Mesothelial cell of epicardium (in vitro differentiated cells): ENCODE measurements at places on chromosomes 3 and 15.

DNA sequence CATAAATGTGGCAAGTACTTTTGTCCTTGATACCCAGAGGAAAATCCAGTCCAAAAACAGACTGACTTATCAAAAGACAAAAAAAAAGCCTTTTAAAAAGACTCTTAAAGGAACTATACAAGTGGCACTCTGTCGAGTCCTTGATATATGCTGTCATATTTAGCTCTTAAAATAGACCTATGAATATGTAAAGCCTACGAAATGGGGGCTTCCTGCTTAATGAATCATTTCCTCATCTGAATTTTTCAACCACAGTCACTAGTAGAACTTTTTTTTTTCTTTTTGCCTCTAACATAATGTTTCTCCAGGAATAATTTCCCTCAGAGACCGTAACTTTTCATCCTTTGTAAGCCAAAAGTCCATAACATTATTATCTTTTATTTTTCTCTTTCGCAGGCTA lies 95.8 kb downstream of the P3H2 start:
- no peak for DNase-seq

DNA sequence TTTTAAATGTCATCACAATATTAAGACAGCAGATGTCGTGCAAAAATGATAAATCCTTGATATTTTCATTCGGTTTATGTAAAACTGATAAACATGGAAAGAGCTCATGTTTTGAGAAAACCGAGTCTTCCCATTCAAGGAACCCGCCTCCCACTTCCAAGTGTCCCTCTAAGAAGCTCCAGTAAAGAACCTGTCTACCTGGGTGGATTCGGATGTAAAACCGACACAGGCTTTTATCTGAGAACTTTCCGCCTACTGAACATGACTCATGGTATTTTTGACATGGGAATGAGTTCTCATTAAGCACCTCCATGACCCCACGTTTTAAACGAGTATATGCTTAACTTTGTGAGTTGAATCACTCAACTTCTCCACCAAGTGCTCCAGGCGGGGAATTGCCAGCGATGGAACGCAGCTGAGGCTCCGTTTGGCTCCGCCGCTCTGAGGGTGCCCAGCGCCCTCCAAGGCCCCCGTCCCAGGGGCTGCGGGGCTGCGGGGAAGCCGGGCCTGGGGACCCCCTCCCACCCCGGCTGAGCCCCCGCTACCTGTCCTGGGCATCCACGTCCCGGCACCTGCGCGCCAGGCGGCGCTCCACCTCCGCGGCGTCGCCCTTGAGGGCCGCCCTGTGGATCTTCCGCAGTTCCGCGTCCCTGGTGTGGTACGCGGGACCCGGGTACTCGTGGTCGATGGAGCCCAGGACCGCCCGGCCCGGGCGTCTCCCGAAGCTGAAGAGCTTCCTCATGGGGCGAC lies 119.9 kb downstream of the LMLN start:
- no peak for DNase-seq

DNA sequence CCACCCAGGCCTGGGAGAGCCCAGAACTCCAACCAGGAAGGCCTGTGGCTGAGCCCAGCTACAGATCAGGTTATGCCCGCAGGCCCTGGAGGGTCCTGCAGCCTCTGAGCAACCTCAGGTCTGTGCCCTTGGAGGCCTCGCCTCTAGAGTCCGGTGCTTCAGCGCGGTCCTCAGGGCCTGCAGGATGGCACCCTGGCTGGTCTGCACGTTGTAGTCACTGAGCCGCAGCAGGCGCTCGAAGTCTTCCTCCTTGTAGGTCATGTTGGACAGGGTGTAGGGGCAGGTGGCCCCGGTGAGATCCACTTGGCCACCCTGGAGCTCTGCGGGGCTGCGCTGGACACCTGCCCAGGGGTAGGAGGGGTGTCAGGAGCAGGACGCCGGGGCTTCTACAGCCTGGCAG lies 25.8 kb downstream of the PLA2G4D start:
- no peak for DNase-seq

DNA sequence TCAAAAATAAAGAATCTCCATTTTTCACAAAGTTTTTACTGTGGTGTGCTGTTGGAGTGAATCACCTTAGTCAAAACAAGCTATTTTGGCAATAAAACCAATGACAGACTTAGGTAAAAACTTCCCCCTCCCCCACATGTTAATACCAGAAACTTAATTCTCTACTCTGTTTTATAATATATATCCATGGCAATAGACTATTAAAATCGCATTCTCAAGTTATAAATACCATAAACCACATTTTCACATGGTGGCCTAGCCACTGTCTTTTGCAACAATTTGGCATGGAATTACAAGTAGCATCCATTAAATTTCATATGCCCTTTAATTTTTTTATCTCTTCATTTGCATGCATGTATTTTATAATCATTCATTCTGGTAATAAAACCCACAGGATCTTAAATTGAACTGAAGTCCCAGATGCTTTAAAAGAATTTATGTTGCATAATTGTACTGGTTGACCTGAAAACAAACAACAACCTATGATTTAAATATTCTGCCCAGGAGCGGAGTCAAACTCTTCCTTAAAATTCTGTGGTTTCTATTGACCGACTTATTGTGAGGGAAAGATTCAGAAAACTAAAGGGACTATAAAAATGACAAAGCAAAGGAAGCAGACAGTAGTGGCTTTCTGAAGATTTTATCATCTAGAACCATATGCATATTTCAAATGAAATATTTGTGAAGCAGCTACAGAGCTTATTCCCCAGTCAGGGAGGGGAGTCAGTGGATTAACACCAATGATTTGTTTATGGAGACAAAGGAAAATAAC lies 229.0 kb upstream of the TBL1XR1 start:
- DNase-seq, result no peak

GRCh38 chr3:37940242-37940908 lies 50.2 kb upstream of the VILL start:
- no peak for DNase-seq

GRCh38 chr3:56970461-56970879 lies 90.0 kb upstream of the SPATA12 start:
- DNase-seq, result no peak

- no peak for DNase-seq
Observed at GRCh38 chr3:132268956-132269355, 48.3 kb upstream of the ACP3 start.

DNA sequence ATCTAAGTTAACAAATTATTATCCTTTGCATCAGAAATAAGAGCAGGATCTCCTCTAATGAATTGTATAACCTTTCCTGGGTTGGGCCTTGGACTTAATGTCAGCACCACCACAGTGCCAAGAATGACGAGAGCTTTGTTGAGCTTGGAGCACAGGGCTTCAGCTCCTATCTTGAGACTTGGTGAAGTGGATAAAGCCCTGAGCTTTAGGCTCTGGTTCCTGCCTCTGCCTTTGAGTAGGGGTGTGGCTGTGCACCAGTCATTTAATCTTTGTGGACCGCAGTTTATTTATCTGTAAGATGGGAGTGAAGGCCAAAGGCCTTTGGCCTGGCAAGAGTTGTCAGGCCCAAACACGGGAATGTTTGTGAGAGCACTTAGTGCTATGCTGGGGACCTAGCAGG lies 162.2 kb downstream of the VGLL4 start:
- DNase-seq, result no peak

GRCh38 chr3:188617988-188618701 lies 464.2 kb downstream of the LPP start:
- no peak for DNase-seq

- no peak for DNase-seq
Observed at GRCh38 chr3:116140100-116140689, 305.1 kb downstream of the LSAMP start.

GRCh38 chr15:55253580-55253979 lies 36.0 kb downstream of the RAB27A start:
- DNase-seq, result no peak

DNA sequence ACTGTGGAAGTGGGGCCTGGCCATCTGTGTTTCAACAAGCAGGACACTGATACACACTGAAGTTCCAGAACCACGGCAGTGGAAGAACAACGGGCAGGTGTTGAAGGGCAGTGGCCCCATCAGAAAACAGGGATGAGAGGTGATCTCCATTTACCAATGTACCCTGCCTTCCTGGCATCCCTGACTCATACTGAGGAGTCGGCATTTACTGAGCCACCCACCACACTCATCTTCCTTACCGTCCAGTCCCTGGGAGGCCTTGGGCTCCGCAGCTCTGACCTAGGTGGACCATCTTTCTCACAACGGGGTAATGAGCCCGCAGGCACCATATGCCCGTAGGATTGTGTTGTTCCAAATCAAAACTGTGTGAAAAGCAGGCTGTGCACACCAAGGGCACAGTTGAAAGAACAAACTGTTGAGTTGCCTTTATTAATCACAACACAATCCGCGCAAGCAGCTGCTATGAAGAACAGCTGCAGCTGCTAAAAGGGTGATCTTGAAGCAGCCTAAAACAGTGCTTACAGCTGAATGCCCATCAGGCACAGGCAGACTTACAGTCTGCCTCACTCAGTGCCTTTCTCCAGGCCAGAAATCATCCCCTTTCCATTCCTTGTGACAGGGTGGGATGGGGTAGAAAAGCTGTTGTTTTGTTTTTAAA lies 12.9 kb downstream of the MB21D2 start:
- DNase-seq, result no peak

DNA sequence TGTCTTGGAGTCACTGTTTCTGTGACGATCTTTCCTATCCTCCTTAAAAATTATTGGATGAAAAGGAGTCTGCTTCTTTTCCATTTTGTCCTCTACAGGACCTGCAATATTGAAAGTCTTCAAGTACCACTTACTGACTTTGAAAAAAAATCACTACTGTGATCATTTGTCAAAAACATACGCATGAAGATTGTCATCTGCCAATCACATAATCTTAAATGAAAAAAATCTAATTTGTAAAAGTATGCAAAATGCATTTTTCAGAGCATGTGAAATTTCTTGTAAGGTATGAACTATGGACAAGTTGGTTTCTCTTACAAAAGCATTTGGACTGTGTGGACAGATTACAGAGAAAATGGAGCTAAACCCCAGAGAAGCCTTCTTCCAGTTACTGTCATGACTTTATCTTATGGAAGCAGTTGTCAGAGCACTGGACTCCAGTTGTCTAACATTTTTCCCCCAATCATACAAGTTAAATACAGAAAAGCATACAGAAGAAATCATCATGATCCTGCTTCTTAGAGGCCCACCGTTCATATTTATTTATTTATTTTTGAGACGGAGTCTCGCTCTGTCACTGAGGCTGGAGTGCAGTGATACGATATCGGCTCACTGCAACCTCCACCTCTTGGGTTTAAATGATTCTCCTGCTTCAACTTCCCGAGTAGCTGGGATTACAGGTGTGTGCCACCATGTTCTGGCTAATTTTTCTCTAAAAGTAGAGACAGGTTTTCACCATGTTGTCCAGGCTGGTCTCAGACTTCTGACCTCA lies 3.4 kb upstream of the PXK start:
- DNase-seq, result no peak

- DNase-seq, result no peak
Observed at GRCh38 chr3:27324686-27325085, 44.5 kb downstream of the NEK10 start.

- no peak for DNase-seq
Observed at GRCh38 chr15:38069511-38070011, 135.1 kb downstream of the TMCO5A start.

GRCh38 chr3:143970773-143971358 lies 757 bp upstream of the DIPK2A start:
- DNase-seq, result peak; percentile 73

DNA sequence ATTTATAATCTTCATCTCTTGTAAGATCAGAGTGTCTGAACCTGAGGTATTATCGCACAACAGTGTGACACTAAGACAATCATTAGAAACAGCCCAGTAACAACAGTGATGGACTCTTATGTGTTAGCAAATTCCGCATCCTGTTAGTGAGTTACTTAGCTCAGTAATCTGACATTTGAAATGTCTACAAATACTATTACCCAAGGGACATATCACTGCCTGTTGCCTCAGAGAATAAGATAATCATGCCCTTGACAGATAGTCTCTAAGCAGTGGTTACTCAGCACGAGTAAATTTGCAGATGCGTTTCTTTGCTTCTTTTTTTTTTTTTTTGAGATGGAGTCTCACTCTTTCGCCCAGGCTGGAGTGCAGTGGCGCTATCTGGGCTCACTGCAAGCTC lies 13.4 kb upstream of the RTP1 start:
- DNase-seq, result no peak

DNA sequence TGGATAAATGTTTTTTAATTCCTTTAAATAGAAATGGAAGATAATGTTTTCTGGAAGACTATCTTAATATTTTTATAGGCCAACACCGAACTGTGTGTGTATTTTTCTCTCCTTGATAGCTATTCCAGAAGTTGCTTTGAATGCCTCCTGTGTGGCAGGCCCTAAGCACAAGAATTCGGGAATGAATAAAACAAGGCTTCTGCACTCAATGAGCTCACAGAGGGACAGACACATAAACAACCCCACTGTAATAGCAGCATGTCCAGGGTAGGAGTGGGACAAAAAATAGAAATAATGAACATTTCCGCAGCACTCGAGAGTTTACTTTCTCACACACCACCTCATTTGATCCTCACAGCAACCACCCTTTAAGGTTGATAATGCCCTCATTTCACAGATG lies 18.0 kb downstream of the SRGAP3 start:
- no peak for DNase-seq

DNA sequence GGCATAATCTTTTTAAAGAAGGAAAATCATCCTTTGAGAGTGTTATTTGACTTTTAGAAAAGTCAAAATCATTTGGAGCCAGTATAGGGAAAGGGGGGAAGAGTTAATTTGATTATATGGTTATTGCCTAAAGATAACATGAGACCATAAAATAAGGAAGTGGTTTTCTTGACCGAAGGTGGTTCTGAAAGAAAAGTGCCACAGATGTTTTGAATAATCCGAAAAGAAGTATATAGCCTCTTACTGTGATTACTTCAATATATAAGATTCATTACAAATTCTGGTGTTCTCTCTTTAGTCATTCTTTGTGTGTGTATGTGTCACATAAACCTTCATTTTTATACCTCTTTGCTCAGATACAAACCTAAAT lies 1.1 kb downstream of the DNAJB11 start:
- no peak for DNase-seq

DNA sequence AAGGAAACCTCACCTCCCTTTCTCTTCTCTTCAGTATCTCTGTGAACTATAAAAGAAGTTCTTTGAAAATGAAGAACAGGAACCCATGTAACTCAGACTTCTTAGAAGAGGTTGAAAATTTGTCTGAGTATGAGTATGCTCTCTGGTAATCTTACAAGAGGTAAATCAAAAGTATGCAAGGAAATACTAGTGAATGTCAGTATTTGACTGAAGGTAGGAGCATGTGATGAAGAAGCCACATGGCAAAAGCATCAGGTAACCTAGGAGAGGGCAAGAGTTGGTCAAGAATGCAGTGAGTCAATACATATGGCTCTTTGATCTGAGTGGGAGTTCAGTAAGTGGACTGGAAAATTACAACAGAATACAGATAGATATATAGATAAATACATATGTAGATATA lies 133.0 kb upstream of the NECTIN3 start:
- DNase-seq, result no peak
